ENCODE measurements at places on chromosomes 1 and 21.

- no peak for DNase-seq
Measured at GRCh38 chr1:109963864-109964263, 20.7 kb upstream of the AHCYL1 start.

GRCh38 chr1:232287676-232288569, 342.0 kb downstream of the SIPA1L2 start:
- no peak for DNase-seq

DNA sequence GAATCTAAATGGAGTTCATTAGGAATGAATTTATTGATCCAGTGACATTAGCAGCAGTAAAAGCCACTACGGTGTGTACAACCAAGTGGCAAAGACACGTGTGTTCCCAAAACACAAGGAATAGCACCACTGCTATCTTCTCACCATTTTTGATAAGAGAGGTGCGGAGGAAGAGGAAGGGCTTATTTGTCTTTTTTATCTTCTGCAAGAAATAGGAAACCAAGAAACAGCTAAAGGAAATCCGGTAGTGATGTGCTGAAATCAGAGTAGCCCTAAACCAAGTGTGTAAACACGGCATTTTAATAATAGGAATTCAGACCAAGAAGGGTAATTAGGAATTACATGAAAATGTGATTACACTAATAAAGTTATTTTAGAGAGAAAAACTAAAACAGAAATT, 9.1 kb upstream of the SCYL3 start:
- DNase-seq, result no peak

DNA sequence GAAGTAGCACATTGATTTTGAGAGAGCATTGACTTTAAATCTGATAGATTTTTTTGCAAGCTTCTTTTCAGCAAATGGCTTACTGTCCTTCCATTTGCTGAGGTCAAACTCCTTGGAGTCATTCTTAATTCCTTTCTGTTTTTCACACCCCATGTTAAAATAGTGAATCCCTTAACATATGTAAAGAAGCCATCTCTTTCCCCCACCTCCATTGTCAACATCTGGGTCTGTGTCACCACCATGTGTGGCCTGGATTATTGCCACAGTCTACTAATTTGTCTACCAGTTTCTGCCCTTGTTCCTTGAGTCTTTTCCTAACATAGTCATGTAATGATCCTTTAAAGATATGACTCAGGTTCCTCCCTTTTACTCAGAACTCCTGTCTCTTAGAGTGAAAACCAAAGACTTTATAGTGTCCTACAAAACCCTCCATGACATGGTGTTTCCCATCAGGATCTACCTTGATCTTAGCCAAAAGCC, 104.7 kb downstream of the ST6GALNAC3 start:
- no peak for DNase-seq

DNA sequence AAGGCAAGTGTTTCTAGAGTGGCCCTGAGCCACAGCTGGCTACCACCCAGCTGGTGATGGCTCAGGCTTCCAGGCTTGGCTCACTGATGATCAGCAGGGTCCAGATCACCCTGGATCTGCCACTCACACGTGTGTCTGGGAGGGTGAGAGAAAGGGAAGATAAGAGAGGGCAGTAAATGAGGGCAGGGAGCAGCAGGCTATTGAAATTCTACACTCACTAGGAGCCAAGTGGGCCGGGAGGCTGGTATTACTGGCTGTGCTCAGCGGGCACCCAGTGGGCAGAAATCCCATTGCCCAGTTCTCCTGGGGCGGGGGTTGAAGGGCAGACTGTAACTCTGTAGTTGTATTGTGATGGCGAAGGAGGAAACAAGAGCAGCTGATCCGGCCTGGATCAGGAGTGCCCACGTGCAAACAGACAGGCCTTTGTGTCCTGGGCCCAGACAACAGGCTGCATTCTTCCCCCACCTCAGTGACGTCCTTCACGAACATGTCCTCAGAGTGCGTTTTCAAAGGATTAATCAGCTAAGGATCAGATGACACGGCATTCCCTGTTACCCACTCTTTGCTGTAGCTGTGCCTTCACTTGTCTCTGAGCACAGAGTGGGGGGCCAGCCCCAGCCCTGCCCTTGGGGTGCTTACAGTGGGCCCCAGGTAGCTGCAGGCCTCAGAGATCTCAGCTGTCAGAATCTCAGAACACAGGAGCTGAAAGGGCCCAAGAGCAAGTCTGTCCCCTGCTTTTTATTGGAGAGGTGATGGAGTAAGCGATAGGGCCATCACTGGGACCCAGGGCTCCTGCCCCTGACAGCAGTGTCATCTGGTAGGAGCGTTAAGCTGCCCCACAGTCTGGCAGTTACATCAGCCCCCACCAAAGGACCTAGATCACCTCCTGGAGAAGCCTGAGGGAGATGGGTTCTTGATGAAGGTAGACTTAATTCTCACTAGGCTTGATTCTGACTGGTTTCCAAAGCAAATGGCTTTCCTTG, 60.5 kb downstream of the ATP1A1 start:
- DNase-seq, result no peak

- DNase-seq, result no peak
Measured at GRCh38 chr1:81950037-81950436, 149.3 kb downstream of the ADGRL2 start.

DNA sequence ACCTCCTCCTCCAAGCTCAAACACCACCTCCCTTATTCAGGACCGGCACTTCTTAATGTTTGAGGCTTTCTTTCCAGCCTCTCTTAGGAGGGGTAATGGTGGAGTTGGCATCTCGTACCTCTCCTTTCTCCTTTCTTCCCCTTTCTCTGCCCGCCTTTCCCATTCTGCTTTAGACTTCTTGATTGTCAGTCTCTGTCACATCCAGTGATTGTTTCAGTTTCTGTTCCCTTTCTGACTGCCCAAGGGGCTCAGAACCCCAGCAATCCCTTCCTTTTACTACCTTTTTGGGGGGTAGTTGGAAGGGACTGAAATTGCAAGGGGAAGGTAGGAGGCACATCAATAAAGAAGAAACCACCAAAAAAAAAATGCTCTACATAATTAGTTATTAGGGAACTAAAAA, 5.6 kb downstream of the ELK4 start:
- no peak for DNase-seq

GRCh38 chr1:239243006-239243405, 143.4 kb upstream of the CHRM3 start:
- DNase-seq, result no peak

DNA sequence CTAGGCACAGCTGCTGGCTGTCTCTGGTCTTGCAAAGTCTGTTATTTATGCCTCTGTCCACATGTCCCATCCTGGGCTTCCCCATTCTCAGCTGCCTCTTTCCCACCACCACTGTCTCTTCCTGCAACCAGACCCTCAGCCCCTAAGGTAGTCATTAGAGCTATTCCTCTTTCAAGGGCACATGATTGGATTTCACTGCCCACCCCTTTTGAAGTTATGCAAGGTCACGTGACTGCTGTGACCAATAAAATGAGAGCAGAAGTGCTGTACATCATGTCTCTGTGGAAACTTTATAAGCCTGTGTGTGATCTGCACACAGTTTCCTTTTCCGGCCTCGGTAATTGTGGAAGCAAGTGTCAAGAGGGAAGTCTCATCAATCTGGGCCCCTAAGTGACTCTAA, 136.6 kb upstream of the HMGB4 start:
- DNase-seq, result no peak
